ENCODE measurements at places on chromosomes 2 and 18.
A peak's percentile ranks its signal among the peaks of the same experiment; 100 is the strongest.

DNA sequence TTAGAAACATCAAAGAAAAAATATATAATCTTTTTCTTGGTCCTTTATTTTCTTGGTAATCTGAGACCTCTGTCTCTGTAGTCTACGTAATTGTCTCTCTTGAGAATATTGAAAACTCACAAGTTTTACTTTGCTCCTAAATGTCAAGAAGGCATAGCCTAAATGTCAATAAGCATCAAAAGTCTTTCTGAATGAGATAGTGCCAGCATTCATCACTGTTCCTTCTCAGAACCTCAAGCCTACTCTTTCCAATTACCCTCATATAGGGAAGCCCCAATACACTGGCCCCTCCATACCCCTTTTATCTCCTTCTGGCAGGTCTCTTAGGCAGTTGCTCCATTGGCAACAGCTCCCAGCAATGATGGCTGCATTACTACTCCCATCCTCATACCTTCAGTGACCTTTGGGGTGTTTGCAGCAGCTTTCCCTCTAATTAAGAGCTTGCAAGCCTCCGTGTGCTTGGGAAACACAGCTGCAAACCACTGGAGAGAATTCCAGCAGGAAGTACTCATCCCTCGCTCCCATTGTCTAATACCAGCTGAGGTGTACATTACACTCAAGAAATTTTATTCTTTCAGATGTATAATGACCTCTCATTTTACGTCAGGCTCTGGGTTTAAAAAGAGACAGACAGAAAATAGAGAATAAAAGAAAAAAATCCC lies 95.8 kb downstream of the KYNU start:
- DNase-seq, result no peak

- peak; percentile 15 for DNase-seq
Observed at GRCh38 chr2:122764014-122764413, 1008.6 kb downstream of the TSN start.

DNA sequence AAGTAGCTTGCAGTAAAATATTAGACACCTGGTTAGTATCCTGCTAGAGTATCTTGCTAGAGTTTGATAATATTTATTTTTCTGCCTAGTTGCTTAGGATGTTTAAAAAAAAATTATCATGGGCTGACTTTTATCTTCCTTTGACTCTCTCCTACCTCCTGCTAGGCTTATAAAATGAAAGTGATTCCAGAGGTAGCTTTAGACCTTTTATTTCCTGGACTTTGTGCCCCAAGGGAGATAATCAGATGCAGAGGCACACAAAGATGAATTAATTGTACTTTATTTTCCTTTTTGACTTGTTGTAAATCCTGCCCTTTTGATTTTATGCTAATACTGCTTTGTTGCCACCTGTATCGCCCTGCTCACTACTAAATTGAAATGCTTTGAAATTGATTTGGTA lies 130.7 kb downstream of the WDSUB1 start:
- no peak for DNase-seq

DNA sequence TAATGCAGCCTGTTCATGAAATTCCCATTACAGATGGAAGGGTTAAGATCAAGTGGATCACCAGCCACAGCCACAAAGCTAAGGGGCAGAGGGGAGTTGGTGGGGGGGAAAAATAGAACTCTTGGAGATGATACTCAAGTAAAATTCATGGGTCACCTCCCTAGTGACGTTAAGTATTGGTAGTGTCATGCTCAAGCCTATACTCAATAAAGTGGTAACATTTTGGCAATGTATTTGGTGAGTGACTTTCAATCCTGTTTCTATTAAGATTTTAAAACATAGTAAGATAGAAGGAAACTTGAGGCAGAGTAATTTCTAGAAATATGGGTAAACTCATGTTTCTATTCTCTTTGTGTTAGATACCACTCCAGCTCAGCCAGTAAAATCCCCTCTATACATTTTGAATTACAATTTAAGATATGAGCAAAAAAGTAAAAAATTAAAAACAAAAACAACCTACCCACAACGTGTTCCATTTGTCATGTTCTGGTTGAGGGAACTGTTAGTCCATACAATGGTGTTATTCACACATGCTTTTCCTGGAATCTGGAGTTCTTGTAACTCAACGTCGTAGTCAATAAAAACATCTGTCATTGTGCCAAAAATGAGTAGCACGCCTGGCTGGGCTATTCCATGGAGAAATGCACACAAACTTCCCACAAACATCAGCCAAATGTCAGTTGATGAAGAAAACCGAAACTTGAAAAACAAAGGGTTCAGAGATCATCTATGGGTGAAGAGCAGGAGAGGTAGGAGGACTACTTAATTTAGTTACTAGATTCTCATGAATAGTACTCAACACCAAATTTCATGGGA lies 18.1 kb downstream of the ABCB11 start:
- DNase-seq, result no peak

DNA sequence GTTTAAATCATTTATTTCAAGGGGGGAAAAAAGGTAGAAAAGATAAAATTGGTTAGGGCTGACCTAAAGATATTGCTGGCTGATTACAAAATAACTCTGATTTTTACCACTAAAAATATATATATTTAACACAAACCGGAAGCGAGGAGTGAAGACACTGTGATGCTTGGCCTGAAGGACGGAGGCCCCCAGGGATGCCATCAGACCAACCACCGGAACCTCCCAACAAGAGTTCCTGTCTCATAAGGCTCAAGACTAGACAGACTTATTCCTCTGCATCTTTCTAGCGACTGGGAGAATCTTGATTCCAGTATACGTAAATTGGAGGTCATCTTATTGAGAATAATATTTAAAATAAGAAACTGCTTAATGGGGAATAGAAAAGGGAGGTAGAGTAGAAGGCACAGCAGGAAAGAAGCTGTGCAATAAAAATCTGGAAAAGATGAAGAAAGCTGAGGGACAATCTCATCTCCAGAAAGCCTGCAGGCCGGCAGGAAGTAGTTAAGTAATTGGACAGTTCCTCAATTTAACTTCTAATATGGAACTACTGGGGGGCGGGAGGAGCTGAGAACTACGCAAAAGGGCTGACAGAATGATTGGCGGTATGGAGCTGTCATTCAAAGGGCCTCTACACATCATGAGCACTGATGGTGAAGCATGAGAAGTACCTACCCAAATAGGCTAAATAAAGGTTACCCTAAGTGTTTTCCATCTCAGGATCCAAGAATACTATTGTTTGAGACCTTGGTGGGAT lies 91.1 kb downstream of the DTNB start:
- DNase-seq, result peak; percentile 23

DNA sequence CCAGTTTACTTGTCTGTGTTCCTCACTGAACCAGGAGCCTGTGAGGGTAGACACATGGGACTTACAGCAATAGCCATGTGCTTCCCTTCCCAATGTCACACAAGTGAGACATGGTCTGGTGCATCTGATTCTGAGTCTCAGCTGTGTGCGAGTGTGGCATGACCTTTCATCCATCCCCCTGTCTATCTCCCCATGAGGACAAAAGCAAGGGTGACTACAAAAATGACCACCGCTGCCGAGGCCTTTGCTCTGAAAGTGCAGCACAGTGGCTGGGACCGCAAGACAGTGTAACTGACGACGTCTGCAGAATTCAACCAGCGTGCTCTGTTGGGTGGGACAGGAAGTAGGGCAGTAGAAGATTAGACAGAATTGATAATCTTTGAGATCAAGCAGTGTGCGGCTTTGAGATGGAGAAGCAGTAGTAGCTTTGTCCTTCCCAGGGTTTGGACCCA lies 50.5 kb downstream of the RAB31 start:
- DNase-seq, result peak; percentile 80

- DNase-seq, result no peak
Observed at GRCh38 chr2:159053161-159054031, 85.0 kb downstream of the TANC1 start.

- no peak for DNase-seq
Observed at GRCh38 chr2:43071599-43072550, 154.5 kb downstream of the ZFP36L2 start.

DNA sequence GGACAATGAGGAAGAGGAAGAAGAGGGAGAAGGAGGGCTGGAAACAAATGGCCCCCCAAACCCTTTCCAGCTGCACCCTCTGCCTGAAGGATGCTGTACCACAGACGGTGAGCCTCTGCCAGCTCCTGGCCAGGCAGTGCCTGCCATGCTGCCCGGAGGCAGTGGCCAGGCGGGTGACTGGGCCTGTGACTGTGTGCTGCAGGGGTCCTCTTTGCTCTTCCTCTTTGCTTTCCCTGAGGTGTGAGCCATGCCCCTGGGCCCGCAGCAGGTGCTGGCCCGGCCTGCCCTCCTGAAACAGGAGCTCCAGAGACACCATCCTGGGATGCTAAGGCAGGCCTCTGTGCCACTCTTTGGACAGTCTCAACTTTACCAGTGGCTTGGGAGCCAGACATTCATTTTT lies 28.6 kb downstream of the GREB1 start:
- DNase-seq, result no peak

- no peak for DNase-seq
Observed at GRCh38 chr18:48672671-48673340, 134.0 kb downstream of the CTIF start.

DNA sequence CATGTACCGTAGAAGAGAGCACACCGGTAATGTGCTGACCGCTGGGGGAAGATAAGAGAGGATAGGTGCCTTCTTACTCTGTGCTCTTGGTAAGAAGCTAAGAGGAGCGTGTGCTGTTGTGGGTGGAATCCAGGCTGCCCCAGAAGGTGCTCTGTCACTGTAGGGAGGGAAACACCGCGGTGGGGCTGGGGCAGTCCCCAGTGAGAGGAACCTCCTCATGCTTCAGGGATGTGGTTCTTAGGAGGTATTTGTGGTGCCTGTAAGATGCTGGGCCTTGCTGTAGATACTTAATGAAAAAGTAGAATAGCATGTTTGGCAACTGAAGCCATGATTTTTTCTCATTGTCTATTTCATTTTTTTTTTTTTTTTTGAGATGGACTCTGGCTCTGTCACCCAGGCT lies 1.1 kb downstream of the COLEC11 start:
- no peak for DNase-seq

DNA sequence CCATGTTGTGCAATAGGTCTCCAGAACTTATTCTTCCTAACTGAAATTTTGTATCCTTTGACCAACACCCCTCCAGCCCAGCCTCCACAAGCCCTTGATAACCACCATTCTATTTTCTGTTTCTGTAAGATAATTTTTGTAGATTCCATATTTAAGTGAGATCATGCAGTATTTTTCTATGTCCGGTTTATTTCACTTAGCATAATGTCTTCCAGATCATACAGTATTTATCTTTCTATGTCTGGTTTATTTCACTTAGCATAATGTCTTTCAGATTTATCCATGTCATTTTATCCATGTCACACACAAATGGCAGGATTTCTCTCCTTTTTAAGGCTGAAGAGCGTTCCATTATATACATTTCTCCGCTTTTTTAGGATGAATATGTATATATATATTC lies 24.4 kb upstream of the ONECUT2 start:
- DNase-seq, result no peak

DNA sequence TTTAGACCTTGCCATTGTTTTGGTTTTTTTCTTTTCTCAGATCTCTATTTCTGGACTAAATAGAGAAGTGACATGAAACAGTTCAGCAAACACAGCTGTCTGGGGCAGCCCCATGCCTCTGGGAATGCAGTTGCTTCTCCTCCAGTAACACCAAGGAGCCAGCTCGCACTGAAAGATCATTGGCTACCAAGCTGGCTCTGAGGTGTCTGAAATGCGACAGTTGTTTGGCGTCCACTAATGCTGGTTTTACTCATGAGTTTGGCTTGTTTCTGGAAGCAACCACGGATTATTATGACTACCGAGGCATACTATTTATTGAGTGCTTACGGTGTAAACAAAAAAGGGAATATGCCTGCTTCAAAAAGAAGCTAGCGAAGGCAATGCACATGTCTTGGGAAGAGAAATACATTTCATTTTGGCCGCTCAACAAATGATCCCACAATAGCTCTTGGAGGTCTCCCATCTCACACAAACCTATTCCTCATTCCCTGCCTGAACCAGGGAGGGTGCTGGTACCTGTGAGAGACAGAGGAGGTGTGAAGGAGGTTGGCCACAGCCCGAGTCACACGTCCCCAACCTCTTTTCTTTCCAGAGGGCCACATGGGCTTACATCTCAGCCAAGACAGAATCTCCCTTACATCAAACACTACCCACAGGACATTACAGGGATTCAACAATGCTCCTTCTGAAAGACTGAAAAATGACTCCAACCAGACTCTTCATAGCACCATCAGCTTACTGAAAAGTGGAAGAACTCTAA lies 37.5 kb upstream of the NEB start:
- no peak for DNase-seq

DNA sequence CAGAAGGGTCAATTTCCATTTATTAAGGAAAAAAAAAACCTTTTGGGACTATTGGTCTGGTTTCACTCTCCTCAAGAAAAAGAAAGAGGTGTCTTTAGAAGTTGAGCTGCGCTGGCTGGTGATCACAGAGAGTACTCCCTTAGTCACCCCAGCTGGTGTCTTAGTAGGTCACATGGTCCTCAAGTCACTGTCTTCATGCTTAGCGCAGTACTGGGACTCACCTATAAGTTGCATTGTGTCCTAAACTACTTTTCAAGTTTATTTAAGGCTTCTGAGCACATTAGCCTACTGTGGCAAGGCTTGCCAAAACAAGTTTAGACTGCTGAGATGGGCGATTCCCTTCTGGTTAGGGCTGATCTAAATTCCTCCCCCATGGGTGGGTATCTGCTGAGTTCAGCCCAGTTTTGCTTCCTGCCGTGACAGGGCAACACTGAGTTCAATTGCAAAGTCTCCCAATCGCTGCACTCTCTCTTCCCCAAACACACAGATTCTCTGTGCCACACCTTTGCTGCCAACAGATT lies 824.9 kb upstream of the CRIM1 start:
- no peak for DNase-seq

DNA sequence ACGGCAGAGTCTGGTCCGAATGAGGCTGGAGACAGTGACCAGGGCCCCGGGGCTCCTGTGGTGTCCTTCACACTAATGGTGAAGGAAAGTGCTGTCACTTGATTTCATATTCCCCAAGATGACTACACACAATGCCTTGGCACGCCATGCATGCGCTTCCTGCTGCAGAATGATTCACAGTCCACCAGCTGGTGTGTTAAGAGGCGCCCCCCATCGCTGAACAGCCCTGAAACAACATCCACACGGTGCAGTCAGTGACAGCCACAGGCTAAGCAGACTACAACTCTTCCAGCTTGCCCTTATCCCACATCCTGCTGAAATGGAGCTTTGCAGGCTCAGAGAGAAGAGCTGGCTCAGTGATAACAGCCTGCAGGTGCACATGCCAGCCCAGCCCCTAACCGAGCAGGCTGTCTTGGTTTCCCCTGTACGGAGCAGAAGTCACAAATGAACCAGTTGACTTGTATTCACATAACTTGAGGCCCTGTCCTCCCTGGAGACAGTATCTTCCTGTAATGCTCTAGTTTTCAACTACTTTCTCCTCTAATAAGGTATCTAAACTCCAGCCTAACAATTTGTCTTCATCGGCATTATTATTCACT lies 24.3 kb upstream of the CDH20 start:
- DNase-seq, result no peak

- no peak for DNase-seq
Observed at GRCh38 chr2:111045771-111046444, 74.8 kb upstream of the BCL2L11 start.

- no peak for DNase-seq
Observed at GRCh38 chr2:168639441-168639898, 163.0 kb upstream of the NOSTRIN start.

- peak; percentile 82 for DNase-seq
Observed at GRCh38 chr2:134411828-134412638, 158.2 kb downstream of the MGAT5 start.

GRCh38 chr2:38301340-38301968 lies 75.6 kb downstream of the ATL2 start:
- DNase-seq, result peak; percentile 24

- no peak for DNase-seq
Observed at GRCh38 chr18:6488956-6489355, 74.2 kb upstream of the L3MBTL4 start.

All from hematopoietic multipotent progenitor cell treated with erythropoietin and hydrocortisone succinate and interleukin-3 and kit ligand, for 6 days (in vitro differentiated cells).